ENCODE measurements at places on chromosomes 11 and 22. TPM values are rescaled to one million over a fixed set of nuclear protein-coding genes. Genes with fewer than 3 reads are reported as not detected.

The KRTAP5-10 gene
- not detected for total RNA-seq

The ROM1 gene
- total RNA-seq: 7.3 TPM

The CARD10 gene
- 36.6 TPM for total RNA-seq

The C22orf31 gene
- not detected for total RNA-seq

The CNGA4 gene
- total RNA-seq: not detected

The ACRV1 gene
- not detected for total RNA-seq

Data from mammary microvascular endothelial cell (primary cell).